HEK293T (cell line): ENCODE measurements at places on chromosomes 7 and 10.

- DNase-seq, result no peak
Observed at GRCh38 chr10:18359812-18360211, 219.6 kb downstream of the CACNB2 start.

DNA sequence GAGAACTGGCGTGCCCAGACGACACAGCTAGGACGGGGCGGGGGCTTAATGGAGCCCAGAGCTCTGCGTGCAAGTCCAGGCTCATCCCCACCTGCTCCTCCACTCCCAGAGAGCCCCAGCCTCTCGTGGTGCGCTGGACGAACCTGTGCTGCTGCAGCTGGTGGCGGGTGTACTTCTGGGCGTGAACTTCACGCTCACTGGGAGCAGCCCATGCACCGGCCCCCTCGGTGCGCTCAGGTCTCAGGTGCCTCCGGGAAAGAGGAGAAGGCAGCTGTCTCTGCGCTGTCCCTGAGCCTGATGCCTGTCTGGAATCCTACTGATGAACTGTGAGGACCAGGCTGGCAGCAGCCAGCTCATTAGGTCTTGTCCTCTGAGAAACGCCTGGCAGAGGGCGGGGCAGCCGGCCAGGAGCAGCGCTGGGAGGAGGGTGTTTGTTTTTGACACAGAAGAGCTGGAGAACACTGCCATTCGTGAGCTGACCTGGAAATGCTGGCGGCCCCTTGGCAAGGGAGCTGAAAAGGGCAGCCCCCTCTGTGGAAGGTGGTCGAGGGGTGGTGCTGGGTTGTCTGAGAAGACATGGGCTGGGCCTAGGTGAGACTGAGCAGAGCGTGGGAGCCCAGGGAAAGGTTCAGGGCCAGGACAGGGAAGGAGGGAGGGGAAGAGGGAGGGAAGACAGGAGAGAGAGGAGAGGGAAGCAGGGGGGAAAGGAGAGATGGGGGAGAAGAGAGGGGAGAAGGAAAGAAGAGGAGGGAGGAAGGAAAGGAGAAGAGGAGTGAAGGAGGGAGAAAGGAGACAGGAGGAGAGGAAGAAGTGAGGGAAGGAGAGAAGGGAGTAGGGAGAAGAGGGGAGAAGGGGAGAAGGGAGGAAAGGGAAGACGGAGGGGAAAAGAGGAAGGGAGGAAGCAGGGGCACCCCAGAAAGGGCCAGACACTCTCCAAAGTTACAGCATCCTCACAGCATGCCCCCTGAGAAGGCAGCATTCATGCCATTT, 53.5 kb upstream of the TNS3 start:
- no peak for DNase-seq

GRCh38 chr7:86407291-86407690, 236.4 kb upstream of the GRM3 start:
- DNase-seq, result peak; percentile 5

GRCh38 chr10:131774681-131775085, 126.1 kb upstream of the PPP2R2D start:
- DNase-seq, result no peak

DNA sequence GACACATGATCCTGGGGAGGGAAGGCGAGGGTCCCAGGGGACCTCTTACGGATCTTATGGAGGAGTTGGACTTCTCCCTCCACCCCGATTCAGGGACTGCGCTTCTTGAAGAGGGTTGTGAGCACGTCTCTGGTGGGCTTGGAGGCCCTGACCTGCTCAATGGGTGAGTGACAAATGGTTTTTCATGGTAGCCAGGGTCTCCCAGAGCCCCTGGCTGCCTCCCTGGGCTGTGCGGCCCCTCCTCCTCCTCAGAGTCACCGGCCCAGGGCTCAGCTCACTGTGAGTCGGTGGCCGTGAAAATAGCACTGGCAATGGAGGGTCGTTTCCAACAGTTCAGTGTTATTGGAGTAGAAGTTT, 26.6 kb downstream of the INPP5A start:
- DNase-seq, result no peak

- DNase-seq, result no peak
Observed at GRCh38 chr7:99597762-99598501, at the start of gene TMEM225B. TMEM225B (plus strand) TSS chr7:99598267; CDS start chr7:99604389, 6,122 bp downstream.

- DNase-seq, result no peak
Observed at GRCh38 chr7:1608318-1608717, 38.5 kb upstream of the PSMG3 start.

GRCh38 chr10:131960631-131961046, 21.1 kb downstream of the BNIP3 start:
- no peak for DNase-seq

DNA sequence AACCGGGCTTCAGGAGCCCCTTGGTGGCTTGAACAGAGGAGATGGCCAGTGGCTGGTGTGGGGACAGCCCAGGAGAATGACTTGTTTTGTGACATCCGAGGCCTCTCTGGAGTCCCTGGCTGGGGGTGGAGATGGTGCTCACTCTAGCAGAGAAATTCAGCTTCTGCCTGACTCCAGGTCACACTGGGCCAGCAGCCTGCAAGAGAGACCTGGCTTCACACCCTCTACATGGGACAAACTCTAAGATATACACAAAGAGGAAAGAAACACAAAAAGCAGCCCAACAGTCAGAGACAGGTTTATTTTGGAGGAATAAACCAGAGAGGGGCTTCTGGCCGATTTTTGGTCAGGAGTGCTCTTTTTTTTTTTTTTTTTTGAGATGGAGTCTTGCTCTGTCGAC, 132.8 kb downstream of the ELFN1 start:
- no peak for DNase-seq

DNA sequence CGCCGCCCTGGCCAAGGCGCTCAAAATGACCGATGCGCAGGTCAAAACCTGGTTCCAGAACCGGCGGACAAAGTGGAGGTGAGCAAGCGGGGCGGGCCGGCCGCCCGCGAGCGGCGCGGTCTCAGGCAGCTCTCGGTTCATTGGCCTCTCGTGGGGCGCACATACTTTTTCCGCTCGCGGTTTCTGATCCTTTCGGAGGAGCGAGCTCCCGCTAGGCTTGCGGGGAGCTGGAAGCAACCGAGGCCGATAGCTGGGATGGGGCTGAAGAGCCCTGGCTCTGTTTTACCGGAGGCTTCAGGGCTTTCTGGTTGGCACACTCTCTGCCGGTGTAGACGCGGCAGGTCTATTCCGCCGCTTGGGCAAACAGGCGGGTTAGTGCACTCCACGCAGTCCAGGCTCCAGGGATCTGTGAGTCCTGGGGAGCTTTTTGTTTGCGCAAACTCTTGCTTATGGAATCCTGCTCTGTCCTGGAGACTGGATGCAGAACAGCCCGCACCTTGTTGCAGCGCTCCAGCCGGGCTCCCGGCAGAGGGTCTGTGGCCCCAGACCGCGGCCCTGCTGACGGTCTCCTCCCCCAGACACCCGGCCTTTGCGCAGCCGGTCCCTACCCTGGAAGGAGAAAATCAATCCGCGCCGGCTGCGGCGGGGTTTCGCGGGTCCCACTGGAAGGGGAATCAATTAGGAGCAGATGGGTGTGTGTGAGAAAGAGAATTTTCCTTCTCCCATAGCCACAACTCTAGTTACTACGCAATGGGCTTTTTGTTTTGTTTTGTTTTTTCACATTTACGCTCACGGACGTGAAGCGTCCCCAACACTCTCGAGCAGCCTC, 3.4 kb downstream of the TLX1 start:
- no peak for DNase-seq

GRCh38 chr10:78401624-78402367, 368.1 kb downstream of the RPS24 start:
- DNase-seq, result no peak

GRCh38 chr7:115662120-115662519, 368.4 kb downstream of the TFEC start:
- no peak for DNase-seq

DNA sequence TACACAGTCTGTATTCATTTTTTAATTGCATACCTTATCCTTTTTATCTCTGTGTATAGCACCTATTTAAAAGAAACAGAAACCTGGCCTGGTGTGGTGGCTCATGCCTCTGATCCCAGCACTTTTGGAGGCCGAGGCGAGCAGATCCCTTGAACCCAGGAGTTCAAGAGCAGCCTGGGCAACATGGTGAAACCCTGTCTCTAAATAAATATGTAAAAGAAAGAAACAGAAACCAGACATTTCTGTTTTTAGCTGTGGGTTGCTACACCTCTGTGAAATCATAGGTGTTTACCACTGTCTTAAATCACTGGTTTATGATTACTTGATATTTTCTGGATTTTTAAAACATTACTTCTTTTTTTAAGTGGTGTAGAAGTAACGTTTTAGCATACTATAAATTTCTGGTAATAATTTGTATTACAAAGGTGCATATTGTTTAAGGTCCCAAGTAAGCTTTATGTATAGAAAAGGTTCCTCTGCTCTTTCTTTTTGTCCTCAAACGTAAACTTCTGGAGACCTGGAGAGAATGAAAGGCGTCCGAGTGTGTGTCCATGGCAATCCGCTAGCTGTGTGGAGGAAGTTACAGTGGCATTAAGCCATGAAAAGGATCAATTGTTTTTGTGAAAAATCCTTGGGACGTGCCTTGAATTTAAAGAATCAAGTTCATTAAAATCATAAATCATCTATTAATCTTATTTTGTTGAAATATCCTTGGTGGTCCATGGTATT, 41.1 kb downstream of the PTPRZ1 start:
- DNase-seq, result no peak

DNA sequence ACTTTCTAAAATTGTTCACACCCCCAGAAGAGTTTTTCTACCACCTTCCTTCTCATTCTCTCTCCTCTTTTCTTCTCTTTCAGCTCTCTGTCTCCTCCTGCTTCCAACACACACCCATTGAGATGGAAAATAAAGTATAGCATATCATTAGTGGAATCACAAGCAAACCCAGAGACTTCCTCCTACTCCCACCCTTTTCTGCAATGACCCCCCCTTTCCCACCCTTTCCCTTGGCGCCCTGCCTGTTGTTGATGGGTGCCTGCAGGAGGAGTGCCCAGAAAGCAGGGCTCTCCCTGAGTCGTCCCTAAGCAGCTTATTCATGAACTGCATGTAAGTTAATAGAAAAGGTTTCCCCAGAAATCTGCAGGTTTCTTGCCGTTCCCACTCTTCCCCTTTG, 300.0 kb downstream of the PLXNA4 start:
- no peak for DNase-seq

- no peak for DNase-seq
Observed at GRCh38 chr7:80781561-80781979, 137.3 kb downstream of the SEMA3C start.

- DNase-seq, result no peak
Observed at GRCh38 chr7:24192691-24193090, 91.3 kb upstream of the NPY start.

DNA sequence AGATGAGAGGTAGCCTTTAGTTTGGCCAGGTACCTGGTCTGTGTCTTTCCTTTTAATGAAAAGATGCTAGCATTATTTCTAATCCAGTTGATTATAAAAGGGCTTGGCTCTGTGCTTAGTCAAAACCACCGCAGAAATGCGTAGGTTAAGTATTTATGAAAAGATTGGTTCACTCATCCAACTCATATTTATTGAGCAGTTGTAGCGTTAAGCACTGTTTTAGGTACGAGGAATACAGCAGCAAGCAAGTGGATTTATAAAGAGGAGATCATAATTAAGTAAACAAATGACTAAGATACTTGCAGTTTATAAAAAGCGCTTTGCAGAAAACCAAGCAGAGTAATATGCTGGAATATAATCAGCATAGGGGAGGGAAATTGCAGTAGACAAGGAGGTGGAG, 129.8 kb downstream of the PPP1R17 start:
- DNase-seq, result no peak

DNA sequence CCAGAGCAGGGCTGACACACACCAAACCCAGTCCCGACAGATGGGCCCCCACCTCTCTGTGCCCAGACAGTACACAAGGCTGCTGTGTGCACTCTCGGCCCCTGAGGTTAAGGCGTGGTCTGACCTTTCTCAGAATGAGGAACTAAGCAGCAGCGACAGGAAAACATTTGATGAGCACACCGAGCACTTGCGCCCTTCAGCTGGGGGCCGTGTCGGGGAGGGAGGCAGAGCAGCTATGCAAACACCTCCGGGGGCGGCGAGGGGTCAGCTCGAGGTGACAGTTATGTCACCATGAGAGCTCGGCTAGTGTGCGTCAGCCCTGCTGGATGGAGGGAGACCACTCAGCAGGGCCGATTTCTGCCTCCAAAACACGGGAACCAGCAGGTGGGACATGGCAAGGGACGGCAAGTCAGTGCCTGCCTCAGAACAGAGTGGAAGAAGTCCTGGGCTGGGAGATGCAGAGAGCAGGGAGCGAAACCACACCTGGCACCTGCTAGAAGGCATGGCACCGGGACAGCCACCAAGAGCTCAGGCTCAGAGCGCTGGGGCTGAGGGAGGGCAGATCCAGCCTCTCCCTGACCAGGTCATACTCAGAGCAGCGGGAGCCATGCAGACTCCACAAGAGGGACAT, 57.4 kb downstream of the CHST15 start:
- DNase-seq, result no peak

DNA sequence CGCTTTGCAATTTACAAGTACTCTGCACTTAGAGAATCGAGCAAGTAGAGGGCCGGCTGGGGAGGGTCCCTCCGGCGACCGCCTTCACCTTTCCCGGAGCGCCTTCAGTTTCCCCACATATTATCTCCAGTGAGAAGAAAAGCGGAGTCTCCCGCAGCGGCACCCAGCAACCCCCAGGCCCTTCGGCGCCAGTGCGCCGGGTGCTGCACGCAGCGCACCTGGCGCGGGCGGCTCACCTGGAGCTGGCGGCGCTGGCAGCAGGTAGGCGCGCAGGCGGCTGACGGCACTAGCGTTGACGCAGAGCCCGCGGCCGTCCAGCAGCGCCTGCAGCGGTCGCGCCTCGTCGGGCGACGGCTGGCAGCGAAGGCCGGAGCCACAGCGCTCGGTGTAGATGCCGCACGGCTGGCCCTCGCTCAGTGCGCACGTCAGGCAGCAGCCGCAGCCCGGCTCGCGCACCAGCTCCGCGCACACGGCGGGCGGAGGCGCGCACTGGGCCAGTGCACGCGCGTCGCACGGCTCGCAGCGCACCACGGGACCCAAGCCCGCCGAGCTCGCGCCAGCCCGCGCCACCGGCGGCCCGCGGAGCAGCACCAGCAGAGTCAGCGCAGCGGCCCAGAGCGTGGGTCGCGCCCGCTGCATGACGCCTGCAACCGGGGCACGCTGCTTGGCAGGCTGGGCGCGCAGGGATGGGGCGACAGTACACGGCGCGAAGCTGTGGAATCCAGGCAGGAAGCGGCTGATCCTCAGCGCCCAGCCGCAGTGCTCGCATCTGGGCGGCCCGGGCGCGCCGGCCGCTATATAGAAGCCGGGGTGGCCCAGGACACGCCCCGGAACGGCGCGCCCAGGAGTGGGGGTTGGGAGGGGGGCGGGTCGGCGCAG, at the start of gene IGFBP3:
IGFBP3 (minus strand) TSS at position 771 of the 879 bp plus-strand sequence; CDS start at position 639, 132 bp downstream.
- DNase-seq, result peak; percentile 48
